Hepatic stellate cell (primary cell): ENCODE measurements at places on chromosomes 7 and 10.

- no peak for DNase-seq
These were observed 4.7 kb upstream of the PLXDC2 start for GRCh38 chr10:19811540-19811939.

DNA sequence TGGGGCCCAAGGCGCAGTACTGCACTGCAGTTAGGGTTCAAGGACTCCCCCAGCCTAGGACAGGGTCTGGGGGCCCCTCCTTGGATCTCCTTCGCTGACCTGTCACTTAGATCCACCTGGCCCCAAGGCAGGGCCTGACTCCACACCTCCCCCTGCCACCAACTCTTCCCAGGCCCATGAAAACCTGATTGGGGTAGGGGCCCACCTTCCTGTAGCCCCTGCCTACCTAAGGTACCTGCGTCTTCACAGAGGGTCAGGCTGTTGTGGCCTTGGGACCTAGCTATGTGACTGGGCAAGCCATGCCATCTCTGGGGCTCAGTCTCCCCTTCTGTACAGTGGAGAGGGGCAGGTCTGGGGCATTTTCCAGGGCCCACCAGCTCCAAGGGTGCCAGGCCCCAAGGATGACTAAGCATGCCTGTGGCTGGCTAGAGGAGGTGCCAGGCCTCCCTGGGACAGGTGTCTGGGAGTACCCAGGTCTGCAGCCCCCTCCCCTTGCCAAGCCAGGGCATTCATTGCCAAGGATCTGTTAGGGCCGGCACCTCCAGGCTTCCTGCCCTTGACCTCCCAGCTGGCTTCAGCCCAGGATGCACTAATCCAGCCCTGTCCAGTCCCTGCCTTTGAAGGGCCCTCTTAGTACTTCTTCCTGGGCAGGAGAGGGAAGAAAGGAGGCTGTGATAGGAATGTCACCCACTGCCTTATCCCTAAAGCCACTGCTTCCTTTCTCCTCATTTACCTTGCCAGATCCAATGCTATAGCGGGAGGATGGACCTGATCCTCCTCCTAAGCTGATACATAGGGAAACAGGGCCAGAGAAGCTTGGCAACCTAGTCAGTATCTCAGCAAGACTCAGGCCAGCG, 1.3 kb downstream of the LIMK1 start:
- DNase-seq: no peak

DNA sequence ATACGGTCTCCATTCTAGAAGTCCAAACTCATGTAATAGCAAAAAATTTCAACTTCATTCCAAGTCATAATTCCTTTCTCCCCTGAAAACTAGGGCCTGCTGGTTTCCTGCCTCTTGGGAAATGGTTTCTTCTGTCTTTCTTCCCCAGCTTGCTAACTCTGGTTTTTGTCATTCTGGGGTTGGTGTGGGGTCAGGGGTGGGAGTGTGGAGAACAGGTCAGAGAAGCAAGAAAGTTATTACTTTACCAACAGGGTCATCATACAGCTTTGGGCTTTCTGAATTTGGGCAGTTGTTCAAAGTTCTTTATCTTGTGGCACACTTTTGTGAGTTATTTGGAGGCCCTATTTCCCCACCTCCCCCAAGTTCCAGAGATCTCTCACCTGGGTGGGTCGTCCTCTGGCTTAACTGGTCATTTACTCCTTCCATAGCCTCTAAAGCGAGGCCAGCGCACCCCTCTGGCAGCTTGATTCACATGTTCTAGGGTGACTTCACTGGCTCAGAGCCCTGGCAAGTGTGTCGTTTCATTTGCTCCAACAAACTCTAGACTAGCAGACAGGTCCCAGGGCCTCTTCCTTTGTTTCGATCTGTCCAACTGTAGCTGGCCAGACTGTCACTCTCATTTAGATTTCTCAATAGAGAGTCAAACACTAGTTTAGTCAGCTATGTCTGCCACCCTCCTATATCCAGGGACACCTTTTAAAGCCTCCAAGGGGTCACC, 161.2 kb downstream of the JCAD start:
- DNase-seq: no peak

- DNase-seq: no peak
These were observed 83.8 kb downstream of the CDK13 start for GRCh38 chr7:40033826-40034225.

- DNase-seq: no peak
These were observed 123.5 kb upstream of the SHH start for GRCh38 chr7:155935726-155936125.

DNA sequence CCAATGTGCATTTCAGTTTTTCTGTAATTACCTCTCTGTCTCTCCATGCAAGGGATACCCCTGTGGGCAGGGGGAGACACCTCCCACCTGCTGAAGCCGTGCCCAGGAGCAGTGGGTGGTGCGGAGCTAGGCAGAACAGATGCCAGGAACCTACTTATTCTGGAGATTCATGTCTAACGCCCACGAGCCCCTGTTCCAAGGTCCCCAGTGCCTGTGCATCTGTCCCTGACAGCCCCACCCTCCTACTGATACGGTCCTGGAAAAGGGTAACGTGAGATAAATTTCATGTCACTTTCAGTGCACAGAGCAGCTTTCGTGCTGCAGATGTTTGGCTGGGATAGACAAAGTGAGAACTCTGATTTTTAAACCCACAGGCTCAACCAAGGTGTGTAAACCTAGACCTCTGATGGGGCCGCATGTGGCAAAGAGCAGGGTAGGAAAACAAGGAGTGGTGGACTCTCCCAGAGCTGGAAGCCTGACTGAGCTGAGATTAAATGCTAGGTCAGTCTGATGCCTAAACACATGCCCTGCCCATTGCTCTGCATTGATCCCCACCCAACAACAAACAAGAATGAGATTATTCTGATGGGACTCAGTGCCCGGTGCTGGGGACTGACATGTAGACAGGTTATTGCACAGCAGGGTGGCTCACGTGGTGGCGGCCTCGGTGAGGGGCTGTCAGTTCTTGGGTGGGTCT, 123.6 kb upstream of the GDF10 start:
- no peak for DNase-seq

GRCh38 chr7:11332186-11332864, 358.7 kb downstream of the PHF14 start:
- DNase-seq: no peak

GRCh38 chr10:94878649-94879048, 59.8 kb upstream of the CYP2C9 start:
- no peak for DNase-seq

- DNase-seq: no peak
These were observed 108.6 kb downstream of the NRF1 start for GRCh38 chr7:129719980-129720732.

DNA sequence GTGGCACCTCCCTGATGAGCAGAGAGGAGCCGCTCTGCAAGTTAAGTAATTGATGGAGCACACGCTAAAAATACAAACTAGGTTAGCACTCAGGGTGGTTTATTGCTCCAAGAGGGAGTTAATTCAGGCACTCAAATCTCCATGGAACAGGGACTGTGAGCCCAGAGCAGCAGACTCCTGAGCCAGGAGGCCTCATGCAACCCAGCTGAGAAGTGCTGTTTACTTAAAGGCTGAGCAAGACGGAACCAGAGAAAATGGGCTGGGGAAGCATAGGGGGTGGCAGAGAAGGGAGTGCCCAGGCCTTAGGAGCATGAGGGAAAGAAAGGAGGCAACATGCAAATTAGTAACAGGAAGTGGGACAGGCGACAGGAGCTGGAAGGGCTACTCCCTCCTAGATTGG, 174.1 kb downstream of the KCNMA1 start:
- DNase-seq: no peak

DNA sequence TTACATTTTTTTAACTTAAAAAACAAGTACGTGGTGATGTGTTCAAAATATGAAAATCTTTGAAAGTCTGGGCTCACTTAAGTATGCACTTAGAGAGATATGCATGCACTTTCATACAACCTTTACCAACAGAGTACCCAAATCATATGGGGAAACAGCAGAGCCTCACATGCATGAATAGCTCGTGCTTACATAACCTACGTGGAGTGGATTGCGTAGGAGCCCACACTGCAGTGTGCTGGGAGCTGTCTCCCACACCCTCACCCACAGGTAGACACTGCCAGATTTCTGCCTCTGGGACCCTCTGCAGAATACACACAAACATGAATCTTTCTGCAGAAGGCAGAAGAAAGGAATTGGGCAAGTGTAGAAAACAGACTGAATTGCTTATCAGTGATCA, 581 bp downstream of the CLCN1 start:
- DNase-seq: no peak

DNA sequence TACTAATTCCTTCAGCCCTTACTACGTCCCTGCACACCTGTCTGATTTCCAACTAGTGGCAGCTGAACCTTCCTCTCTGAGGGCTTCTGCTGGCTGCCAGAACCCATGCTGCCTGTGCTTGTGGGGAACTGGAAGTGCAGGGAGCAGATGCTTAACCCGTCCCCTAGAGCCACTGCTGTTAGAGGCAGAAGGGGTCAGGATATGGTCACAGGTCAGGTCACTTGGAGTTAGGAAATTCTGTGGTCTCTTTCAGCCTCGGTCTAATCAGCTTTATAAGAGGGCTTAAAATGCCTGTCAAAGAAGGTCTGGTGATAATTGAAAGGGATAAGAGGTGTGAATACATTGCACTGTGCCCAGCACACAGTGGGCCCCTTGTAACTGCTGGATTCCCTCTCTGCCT, 82.0 kb downstream of the PLPP4 start:
- DNase-seq: no peak

DNA sequence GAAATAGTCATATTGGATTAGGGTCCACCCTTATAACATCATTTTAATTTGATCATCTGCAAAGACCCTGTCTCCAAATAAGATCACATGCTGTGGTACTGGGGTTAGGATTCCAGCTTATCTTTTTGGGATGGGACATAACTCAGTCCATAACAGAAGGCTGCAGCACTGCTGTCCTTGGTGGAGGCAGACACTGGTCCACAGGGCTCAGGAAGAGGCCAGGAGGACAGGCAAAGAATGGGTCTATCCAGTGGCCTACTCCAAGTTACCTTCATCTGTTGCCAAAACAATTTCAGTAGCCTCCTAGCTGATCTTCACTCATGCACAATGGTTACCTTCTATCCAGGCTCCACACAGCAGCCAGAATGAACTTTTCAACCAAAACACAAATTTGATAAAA, 387.0 kb downstream of the GRID1 start:
- no peak for DNase-seq

- DNase-seq: no peak
These were observed 5.1 kb downstream of the SLC29A4 start for GRCh38 chr7:5287802-5288201.

DNA sequence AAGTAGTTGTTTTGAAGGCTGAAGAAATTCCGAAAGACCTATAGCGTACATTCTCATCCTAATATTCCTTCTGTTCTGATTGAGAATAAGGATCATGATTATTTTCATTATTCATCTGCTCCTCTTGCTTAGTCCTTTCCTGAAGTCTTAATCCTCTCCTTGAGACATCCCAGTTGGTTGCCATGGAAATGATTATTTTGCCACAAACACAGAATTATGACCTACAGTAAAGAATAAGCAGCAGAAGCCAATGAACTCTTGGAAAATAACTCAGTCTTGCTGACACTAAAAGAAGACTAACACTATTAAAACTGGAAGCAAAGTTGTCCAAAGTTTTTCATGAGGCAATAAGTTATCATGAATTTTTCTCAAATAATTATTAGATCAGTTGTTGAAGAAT, 47.8 kb upstream of the JAZF1 start:
- DNase-seq: no peak

GRCh38 chr7:101172854-101173751, 7.0 kb downstream of the NAT16 start:
- peak; percentile 87 for DNase-seq

- DNase-seq: no peak
These were observed 4.3 kb downstream of the TLX1 start for GRCh38 chr10:101135141-101136006.

DNA sequence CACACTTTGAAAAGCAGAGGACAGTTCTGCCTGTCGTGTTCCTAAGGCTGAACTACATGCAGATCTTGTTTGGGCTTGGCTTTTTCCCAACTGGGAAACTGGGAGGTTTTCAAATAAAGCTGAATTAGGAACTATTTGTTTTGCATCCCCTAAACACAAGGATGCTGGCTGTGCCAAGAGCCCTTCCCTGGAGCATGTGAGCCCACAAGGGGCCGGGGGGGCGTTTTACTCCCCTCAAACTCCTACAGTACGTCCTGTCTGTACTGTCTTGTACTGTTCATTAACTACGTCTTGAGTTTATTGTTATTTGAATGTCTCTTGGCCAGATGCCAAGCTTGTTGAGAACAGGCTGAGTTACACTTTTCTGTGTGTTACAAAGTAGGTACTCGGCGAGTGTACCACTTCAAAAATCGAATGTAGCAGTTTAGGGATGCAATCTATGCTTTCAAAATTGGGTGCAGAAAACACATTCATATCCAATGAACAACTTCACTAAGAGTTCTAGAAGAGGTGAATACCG, 94.9 kb downstream of the GFRA1 start:
- no peak for DNase-seq

GRCh38 chr7:148334441-148334956, 256.1 kb upstream of the C7orf33 start:
- DNase-seq: no peak
